ENCODE measurements at places on chromosomes 7 and 10. TPM values are rescaled to one million over a fixed set of nuclear protein-coding genes. Genes with fewer than 3 reads are reported as not detected.

The CUZD1 gene
- not detected for total RNA-seq

GRCh38 chr7:80809545-80809944 is 109.3 kb downstream of the SEMA3C start:
- no peak for DNase-seq

DNA sequence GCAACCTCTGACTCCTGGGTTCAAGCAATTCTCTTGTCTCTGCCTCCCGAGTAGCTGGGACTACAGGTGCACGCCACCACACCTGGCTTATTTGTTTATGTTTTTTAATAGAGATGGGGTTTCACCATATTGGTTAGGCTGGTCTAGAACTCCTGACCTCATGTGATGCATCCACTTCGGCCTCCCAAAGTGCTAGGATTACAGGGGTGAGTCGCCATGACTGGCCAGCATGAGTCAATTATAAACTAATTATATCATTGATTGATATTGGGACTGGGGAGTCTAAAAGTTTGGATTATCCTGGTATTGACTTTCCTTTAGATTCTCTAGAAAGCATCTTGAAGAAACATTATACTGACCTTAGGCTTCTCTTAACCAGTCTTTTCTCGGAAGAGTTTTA is 73.9 kb upstream of the CCNY start:
- DNase-seq: no peak

The SMKR1 gene
- total RNA-seq: 1.4 TPM

The GPR37 gene
- total RNA-seq: 18.4 TPM

The OGDHL gene
- total RNA-seq: 16.3 TPM

DNA sequence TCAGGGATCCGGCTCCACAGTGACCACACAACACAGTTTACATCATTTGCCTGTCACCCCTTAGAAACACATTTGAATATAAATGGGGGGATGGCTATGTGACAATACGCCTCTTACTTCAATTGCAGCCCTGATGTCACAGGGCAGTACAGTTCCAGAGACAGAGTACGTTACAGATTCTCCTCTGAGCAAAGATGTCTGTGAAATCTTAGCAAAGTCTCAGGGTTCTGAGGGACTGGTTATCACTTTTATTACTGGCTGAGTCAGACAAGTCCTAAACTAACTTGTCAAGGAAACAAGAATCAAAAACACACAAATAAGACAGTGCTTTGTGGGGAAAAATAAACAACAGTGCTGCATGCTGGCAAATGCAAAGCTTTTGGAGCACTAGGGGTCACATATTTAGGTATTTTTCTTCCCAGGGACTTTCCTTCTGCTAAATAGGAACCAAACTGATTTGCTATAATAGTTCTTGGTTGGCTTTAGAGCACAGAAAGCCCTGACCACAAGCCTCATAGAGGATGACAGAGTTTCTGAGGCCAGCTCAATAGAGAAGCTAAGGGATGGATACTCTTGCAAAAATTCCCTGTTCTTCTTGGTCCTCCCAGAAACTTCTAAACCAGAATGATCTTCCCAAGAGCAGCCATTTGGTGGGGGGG is 501.6 kb downstream of the GRID1 start:
- no peak for DNase-seq

DNA sequence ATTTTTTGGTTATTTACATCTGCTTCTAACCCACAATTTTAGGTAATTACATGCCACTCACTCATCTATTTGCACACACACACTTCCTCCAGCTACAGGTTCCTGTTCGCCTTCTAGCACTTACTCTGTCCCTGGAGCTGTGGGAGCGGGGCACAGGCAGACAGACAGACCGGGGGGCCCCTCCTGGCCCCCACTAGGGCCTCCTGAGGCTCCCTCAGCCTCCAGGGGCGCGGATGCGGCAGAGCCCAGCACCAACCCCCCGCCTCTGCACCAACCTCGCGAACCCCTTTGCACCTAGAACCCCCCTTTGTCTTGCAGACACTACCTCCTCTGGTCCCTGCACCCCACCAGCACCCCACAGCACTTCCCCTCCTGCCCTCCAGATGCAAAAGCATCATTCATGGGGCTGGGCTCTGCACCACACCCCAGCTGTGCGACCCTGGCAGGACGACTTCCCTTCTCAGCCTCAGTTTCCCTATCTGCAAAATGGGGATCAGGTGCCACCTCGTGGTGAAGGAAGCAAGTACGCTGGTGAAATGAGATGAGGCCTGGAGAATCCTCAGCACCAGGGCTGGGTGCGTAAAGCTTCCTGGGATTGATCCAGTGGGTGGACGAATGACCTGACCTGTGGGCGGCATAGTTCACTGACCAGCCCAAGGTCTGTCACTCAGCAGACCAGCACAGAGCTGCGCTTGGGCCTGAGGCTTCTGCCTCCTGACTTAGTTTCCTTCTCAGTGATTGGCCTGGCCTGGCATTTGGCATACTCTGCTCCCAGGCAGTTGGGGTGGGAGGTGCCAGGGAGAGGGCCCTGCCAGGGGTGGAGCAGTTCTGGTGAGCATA is 37.9 kb downstream of the ELFN1 start:
- peak; percentile 27 for DNase-seq

DNA sequence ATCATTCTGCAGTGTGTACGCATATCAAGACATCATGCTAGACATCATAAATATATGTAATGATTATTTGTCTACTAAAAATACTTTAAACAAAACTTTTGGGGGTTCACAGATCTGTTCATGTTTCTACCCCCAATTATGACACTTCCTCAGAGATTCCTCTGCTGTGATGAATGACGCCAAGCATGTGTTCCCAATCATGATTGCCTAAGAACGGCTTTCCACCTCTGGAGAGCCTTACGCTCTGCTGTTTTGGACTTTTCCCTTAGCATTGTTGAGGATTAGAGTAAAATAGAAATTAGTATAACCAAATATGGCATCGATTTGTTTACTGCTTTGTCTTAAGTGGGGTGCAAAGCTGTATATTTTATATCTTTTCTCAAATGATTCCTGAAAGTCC is 236.3 kb upstream of the IGFBP3 start:
- no peak for DNase-seq

DNA sequence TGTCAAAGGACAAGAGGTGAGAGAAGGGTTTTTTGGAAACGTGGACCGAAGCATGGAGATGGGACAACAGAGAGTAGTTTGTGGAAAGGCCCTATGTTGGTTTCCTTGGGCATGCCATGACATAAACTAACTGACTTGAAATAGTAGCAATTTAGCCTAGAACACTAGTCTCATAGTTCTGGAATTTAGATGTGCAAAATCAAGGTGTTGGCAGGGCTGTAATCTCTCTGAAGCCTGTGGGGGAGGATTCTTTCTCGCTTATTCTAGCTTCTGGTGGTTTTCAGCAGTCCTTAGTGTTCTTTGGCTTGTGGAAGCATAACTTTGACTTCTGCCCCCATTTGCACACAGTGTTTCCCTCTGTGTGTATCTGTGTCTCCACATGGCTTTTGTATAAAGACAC is 283.4 kb downstream of the GFRA1 start:
- no peak for DNase-seq

The ADAM22 gene
- total RNA-seq: 4.6 TPM

GRCh38 chr7:42359946-42360345 is 122.9 kb upstream of the GLI3 start:
- DNase-seq: no peak

The GJC3 gene
- total RNA-seq: 0.29 TPM

GRCh38 chr10:6625428-6625827 is 45.4 kb upstream of the PRKCQ start:
- DNase-seq: no peak

DNA sequence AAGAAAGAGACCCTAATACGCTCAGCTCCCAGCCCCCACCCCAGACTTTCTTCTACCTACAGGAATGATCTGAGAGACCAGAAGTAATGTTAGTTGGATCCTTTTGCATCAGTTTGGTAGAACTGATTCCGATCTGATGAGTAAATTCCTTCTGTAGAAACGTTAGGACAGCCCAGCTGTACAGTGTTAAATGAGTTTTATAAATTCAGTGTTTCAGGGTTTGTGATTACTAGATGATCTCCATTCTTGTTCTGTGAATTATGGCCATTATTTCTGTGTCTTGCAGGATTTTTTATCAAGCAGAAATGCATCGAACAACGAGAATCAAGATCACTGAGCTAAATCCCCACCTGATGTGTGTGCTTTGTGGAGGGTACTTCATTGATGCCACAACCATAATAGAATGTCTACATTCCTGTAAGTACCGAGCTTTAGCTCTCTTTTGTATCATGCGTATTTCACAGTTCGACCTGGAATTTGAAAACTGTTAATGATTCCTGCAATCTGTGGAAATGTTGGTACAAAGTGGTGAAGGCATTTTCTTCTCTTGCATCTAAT is 5.3 kb downstream of the BMI1 start:
- DNase-seq: no peak

DNA sequence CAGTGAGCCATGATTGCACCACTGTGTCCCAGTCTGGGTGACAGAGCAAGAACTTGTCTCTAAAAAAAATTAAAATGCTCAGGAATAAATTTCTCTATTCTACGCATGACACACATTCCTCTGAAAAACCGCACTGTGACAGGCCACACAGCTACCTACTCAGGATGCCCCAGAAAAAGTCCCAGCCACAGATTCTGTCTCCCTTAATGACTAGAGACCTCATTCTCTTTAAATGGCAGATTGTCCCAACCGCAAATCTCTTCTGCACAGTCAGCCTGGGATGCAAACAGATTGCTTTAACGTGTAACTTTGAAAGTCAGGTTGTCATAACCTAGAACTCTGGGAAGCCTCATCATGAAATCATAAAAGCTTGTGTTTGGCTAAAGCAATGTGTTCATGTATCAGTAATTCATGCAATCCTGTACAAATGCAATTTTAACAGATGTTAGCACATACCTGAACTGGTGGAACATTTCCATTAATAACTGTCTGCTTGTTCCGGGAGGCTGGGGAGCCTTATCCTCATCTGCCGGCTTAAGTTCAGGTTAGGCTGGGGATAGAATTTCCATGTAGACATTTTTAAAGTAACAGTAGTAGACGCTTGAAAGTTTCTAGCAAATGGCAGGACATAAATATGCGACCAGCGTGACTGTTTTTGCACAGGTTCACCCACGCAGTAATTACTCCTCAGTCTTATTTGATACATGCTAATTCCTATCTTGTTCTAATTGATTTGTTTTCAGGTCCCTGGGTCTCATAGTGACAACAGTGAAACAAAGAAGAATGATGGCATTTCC is 26.2 kb upstream of the MSRB2 start:
- no peak for DNase-seq

- peak; percentile 44 for DNase-seq
Measured at GRCh38 chr7:51253157-51253556, 63.5 kb downstream of the COBL start.

DNA sequence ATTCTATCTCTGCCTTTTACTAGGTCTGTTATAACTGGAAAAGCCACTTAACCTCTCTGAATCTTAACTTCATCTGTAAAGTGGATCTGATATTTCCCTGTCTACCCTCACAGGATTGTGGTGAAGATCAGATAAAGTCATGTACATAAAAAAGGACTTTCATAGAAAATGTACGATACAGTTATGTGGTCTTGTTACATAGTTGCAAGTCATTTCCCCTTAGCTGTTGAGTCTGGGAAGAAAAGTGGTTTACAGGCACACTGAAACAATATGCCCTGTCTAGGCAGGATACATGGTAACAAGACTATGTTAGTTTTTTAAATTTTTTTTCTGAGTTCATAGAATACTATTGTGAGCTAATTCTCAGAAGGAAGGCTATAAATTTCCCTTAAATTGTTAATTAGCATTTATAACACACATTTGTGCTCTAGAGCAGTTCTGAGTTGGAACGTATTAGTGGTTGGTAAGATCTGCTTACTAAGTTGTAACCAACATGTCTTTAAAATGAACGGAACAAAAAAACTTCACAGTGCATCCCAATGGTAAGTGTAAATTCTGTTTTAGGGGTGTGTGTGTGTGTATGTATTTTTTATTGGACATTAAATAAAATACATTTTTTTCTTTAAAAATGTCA is 7.1 kb upstream of the GSTO1 start:
- DNase-seq: no peak

The SUGCT gene
- total RNA-seq: 14.6 TPM

DNA sequence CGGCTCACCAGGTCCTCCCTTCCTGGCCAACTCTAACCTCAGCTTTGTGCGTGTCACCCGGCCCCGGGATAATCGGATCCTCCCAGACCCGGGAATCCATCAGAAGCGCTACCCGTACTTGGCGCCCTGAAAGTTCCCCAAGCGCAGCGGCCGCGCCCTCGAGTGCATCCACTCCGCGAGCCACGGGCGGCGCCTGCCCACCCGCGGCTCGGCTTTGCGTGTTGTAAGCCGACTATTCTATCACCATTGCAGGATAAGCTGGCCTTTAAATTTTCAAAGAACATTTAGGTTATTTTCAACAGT is 35.7 kb upstream of the EBLN1 start:
- no peak for DNase-seq

DNA sequence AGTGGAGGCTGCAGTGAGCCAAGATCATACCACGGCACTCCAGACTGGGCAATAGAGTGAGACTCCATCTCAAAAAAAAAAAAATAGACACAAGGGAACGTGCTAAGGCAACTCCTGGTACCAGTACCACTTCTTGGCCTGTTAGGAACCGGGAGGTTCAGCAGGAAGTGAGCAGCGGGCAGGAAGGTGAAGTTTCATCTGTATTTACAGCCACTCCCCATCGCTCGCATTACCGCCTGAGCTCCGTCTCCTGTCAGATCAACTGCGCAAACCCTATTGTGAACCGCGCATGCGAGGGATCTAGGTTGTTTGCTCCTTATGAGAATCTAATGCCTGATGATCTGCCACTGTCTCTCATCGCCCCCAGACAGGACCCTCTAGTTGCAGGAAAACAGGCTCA is 69.9 kb upstream of the FOXK1 start:
- DNase-seq: no peak

DNA sequence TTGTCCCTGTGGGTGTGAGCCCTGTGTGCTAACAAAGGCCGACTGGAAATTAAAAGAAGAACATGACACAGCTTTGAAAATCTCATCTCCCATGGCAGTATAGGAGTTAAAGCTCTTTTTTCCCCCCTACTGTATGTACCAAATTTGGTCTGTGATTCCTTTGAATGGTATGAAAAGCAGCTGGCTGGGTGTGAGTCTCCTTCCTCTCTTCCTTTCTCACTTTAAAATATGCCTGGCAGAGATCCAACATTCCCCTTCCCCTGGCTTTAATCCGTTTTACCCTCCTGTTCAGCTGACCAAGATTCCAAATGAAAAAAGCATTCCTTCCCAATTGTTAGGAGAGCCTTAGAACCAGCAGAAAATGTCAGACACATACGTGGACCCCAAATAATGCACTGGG is 225.0 kb upstream of the CELF2 start:
- DNase-seq: no peak

The ZNF783 gene
- total RNA-seq: 4.4 TPM

DNA sequence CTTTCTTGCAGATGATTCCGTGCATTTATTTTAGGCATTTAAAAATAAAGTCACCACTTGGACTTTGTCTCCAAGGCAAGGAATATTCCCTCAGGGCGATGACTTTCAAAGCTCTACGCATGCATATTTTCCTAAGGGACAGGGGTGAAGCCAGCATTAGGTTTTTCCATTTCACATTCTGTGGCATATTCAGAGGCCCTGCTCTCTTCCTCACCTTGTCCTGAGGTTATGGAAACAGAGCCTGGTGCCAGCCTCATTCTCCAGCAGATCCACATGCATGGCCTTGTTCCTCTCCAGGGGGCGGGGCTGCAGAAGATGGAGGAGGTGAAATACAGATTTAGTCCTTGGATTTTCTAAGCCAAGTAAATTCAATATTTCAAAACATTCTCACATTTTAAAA is 11.6 kb upstream of the LYZL1 start:
- DNase-seq: no peak

All from SK-MEL-5 (cell line).